Germinal center (tissue), 1 donor: ENCODE measurements at places on chromosomes 6 and 20.

- peak; percentile 48 for DNase-seq
These were observed 55.2 kb upstream of the TBC1D7 start for GRCh38 chr6:13383328-13384163.

DNA sequence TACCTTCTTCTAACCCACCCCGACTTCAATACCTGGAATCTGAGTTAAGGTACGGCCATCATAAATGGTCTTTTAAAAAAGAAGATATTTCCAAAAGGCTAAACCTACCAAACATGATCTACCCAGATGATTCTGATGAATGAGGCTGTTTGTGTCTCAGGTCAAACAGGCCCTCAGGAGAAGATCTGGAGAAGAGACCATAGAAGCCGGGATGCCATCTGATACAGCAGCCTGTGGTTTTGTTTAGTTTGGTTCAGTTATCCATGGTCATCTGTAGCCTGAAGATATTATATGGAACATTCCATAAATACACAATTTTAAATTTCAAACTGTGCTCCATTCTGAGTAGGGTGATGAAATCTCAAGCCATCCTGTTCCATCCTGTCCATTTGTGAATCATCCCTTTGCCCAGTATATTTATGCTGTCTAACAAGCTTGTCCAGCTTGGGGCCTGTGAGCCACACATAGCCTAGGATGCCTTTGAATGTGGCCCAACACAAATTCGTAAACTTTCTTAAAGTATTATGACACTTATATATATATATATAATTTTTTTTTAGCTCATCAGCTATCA is 4.0 kb upstream of the CAP2 start:
- no peak for DNase-seq

DNA sequence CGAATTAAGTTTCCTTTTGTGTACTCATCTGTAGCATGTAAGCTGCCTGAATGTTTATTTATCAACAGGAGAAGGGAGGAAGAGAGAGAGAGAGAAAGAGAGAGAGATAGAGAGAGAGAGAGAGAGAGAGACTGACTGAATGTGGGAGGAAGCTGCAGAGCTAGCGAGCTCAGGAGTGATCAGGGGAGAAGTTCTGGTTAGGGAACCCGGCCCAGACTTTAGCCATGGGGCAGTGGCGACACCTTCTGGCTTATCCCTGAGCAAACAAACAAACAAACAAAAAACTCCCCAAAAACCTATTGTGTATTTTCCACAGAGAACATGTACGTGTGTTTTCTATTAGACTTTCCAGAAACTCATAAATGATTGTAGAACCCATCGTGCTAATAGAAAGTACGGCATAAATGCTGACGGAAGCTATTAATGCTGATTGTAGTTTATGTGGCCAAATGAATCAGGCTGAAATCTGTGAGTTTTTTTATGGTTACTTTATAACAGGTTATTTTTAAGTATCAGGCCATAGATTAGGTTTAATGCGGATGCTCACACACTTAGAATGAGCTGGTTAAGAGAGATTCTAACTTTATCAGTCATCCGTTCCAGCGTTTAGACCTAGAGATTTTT is 92.8 kb downstream of the CLIC5 start:
- peak; percentile 31 for DNase-seq

- DNase-seq: no peak
These were observed 29.8 kb downstream of the UST start for GRCh38 chr6:148776321-148777308.

GRCh38 chr20:38187517-38187916 is 22.4 kb upstream of the TGM2 start:
- DNase-seq: no peak

DNA sequence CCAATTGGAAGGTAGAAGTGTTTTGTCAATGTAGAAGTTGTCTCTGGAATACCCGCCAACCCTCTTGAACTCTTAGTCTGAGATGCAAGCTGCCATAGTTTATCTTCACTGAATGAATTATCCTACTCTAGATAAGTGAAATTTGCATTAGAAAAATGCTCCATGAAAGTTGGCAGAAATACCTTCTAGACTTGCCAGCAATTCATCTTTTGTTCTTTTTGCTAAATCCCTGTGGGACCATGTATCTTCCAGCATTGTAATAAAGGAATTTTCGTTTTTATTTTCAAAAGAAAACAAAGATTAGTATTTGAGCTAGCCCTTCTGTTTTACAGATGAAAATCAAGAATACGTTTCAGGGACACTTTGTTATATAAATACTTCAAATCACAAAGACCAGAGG is 244.2 kb downstream of the CBLN4 start:
- no peak for DNase-seq

DNA sequence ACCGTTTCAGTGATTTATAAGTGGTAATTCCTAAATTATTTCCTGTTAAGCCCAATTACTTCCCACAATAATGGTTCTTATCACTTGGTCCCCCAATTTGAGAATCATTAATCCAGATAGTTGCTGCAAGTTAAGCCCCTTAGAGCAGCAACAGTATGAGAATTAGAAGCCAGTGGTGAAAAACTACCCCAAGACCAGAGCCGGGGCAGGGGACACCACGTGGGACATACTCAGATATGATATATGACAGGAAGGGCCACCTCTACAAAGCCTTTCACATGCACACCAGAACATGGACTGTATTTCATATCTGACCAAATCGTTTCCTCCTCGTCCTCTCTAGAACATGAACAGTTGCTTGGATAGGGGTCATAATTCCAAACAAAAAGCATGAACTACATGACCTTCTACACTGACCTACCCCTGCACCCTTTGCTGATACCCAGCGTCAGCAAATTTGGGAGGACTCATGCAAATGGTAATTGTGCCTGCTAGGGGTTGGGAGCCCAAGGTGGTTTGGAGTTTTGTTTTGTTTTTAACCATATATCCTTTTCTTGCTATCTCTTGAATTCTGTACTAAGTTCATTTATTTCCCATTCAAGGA is 3.9 kb downstream of the JAG1 start:
- no peak for DNase-seq

- no peak for DNase-seq
These were observed 42.2 kb downstream of the CDH26 start for GRCh38 chr20:60000271-60001042.

GRCh38 chr6:72739368-72739779 is 117.5 kb downstream of the KCNQ5 start:
- no peak for DNase-seq

- DNase-seq: no peak
These were observed 95.2 kb downstream of the ANKRD60 start for GRCh38 chr20:58133020-58133808.

GRCh38 chr6:37303891-37304503 is 46.1 kb upstream of the TMEM217 start:
- DNase-seq: peak; percentile 25

DNA sequence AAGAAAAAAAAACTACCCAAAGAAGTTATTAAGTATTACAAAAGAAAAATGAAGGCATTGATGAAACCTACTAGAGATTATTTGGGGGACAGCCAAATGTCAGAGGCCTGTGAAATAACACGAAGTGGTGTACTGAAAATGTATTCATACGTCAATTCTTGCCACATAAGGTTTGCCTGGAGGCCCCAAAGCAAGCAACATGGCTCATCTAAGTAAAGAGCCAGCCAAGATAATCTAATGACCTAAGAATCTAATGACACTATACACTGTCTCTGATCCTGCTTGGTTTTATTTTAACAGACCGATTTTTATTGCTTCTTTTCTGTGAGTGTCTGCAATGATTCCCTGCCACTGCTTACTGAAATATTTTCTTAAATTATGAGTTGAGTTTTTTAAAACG is 34.7 kb downstream of the FILIP1 start:
- no peak for DNase-seq

DNA sequence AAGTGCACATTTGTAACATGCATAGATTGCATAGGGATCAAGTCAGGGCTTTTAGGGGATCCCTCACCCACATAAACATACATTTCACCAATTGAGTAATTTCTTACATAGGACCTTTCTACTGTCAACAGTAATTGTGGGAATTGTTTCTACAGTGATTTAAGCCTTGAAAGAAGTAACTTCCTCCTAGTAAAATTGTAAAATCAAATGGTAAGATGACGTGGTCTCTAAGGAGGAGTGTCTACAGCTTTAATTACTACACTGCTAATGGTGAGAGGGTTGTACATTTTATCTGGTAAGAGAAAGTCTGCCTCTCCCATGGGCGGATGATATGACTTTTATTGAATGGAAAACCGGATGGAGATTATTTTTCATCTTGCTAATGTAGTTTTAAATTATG is 98.0 kb downstream of the RPP40 start:
- no peak for DNase-seq

- DNase-seq: no peak
These were observed 18.1 kb upstream of the NXT1 start for GRCh38 chr20:23332467-23332866.

GRCh38 chr20:59146780-59147565 is 16.6 kb upstream of the ZNF831 start:
- no peak for DNase-seq

GRCh38 chr20:440636-441035 is 21.7 kb downstream of the TBC1D20 start:
- no peak for DNase-seq

DNA sequence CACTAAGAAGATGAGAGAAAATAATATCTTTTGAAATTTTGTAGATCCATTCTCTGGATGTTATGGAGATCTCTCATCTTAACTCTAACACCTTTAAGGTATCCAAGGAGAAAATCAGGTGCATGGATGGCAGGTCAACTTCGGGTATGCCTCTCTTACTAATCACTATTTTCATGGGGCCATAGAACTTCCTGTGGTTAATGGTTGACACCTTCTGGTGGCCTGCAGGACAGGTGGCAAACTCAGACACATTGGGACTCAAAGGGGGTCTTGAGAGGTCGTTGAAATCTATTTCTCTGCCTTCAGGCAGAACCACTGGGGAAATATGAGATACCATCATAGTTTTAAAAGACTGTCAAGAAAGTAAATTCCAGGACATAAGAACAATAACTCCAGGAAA is 76.5 kb downstream of the ADAT2 start:
- DNase-seq: no peak

GRCh38 chr6:37536491-37537190 is 36.9 kb upstream of the CCDC167 start:
- DNase-seq: no peak

GRCh38 chr6:66230591-66230990 is 523.6 kb upstream of the EYS start:
- no peak for DNase-seq

DNA sequence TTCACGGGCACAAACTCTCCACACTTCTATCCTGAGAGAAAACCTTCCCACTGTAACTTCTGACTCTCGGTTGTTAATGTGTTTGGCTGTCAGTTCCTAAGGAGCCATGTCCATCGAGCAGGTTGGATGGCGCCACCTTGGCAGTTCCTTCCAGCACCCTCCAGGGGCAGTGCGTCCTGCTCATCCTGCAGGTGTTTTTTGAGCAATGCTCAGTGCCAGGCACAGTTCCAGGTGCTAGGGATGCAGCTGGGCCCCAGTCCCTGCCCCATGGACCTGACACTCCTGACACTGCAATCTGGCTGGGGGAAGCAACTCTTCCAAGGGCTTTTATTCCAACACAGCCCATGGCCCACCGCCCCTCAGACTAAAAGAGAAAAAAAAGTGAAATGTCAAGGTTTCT is 376.4 kb downstream of the PREX1 start:
- no peak for DNase-seq

GRCh38 chr6:107154131-107154800 is 39.0 kb upstream of the BEND3 start:
- DNase-seq: no peak

DNA sequence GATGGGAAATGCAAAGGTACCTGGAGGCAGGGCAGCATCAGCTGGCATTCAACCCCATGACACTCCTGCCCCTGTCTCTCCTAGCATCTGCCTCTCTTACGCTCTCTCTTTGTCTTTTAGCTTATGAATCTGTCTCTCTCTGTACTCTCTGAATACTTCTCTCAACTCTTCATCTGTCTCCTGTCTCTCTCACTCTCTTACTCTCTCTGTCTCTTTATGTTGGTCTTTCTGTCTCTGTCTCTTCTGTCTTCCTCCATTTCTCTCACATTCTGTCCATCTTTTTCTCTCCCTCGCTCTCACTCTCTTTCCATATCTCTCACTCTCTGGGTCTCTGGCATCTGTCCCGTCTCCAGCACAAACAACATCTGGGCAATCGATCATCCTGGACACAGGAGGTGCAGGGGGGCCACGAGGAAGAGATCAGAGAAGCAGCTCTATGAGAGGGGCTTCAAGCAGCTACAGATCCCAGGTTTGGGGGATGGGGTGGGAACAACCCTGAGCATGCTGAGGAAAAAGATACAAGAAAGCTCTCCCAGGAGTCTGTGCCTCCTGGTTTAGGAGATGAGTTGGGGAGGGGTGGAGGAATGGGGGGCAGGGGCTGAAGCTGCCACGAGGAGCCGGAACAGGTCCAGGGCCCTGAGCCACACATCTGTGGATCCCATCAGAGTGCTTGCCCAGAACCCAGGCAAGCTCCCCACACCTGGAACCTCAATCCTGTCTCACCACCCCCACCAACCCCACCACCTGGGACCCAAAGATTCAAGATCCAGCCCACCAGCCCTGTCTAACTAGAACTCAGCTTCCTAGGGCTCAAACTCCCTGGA is 2.4 kb downstream of the COL11A2 start:
- no peak for DNase-seq

- DNase-seq: no peak
These were observed 17.4 kb downstream of the SERAC1 start for GRCh38 chr6:158150701-158151100.

GRCh38 chr6:11480541-11480940 is 57.0 kb upstream of the TMEM170B start:
- no peak for DNase-seq

DNA sequence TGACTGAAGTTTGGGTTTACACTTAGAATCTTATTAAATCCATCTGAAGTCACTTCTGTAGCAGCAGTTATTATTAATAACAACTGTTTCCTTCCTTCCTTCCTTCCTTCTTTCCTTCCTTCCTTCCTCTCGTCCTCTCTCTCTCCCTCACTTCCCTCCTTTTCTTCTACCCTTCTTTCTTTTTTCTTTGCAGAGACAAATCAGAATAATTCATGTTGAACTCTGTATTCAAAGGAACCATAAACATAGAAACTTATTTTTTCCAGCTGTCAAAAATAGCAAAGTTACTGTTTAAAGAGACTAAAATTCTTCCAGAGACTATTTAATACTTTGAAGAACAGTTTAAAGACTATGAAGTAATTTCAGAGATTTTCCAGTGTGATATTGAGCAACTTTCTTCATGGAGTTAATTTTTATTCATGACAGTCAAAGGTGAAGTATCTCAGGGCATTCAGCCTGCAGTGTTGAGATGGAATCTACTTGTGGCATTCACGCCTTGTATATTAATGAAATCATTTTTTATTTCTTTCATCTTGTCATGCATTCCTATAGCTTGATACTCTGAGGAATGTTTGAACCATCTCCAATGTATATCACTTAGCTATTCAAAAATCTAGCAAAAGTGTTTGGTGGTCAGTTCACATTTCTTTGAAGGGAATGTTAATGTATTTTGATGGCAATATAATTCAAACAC is 109.7 kb downstream of the BCAS1 start:
- no peak for DNase-seq

- no peak for DNase-seq
These were observed 72.8 kb downstream of the TTLL2 start for GRCh38 chr6:167397712-167398111.

GRCh38 chr20:57783196-57783595 is 73.4 kb upstream of the PMEPA1 start:
- no peak for DNase-seq
